CD4-positive, alpha-beta T cell treated with Interferon alpha-2 for 1 hour (primary cell): ENCODE measurements at places on chromosomes 13 and 19.
A peak's percentile ranks its signal among the peaks of the same experiment; 100 is the strongest.

DNA sequence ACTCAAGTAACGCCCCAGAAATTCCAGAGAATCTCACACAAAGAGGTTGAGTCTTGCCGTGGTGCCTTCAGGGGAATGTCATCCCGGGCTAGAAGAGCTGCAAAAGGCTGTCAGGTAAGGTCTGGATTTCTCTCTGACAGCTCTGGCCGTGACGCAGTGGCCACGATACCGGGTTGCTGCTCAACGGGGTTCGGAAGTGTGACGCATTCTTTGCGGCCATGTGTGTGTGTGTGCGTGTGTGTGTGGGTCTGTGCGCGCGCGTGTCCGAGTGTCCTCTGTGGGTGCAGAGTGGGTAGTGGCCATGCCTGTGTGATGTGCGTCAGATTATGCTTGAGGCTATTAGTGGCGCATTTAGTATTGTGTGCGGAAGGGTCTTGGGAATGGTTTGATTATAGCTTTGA is 306 bp downstream of the ZNF540 start:
- DNase-seq, result peak; percentile 81

- DNase-seq, result no peak
These were observed 580 bp upstream of the TEKTIP1 start for GRCh38 chr19:3538258-3538929.

- no peak for DNase-seq
These were observed 88.4 kb upstream of the SOX1 start for GRCh38 chr13:111978546-111978945.

GRCh38 chr13:75372517-75372916 is 109.5 kb downstream of the TBC1D4 start:
- peak; percentile 51 for DNase-seq

- no peak for DNase-seq
These were observed 11.9 kb downstream of the BCAT2 start for GRCh38 chr19:48798937-48799336.

DNA sequence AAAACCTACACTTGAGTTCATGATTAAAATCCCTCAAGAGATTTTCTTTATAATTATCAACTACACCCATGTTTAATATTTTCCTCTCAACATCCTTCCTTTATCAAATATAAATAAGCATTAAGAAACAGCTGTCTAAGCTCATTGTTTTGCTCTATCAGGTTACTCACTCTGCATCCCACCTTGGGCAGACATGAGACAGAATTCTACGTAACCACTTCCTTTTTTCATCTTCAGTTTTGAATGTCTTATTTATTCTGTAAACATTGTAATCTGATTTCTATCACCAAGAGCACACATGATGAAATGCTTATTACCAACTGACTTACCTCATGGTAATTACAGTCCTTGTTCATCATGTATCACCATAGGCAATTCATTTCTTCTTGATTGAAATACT is 1256.6 kb upstream of the ATXN8OS start:
- no peak for DNase-seq

GRCh38 chr13:45807520-45808099 is 43.9 kb downstream of the SIAH3 start:
- DNase-seq, result peak; percentile 31

DNA sequence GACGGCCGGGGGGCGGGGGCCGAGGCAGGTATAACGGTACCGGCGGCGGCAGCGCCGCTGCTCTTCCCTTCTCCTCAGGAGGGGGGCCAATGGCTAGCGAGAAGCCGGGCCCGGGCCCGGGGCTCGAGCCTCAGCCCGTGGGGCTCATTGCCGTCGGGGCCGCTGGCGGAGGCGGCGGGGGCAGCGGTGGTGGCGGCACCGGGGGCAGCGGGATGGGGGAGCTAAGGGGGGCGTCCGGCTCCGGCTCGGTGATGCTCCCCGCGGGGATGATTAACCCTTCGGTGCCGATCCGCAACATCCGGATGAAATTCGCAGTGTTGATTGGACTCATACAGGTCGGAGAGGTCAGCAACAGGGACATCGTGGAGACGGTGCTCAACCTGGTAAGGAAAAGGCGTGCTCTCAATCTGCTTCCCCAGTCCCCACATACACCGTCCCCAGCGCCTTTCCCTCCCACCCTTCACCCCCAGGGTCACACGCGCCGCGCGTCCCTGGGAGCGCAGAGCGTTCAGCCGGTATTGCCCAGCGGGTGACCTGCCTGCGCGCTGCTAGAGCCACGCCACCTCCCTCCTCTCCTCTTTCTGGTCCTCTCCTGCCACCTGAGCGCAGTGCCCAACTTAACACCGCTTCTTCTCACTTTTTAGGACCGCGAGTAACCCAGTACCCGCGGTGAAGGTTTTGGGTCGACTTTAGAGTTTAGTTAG is 814 bp downstream of the NBEA start:
- no peak for DNase-seq

DNA sequence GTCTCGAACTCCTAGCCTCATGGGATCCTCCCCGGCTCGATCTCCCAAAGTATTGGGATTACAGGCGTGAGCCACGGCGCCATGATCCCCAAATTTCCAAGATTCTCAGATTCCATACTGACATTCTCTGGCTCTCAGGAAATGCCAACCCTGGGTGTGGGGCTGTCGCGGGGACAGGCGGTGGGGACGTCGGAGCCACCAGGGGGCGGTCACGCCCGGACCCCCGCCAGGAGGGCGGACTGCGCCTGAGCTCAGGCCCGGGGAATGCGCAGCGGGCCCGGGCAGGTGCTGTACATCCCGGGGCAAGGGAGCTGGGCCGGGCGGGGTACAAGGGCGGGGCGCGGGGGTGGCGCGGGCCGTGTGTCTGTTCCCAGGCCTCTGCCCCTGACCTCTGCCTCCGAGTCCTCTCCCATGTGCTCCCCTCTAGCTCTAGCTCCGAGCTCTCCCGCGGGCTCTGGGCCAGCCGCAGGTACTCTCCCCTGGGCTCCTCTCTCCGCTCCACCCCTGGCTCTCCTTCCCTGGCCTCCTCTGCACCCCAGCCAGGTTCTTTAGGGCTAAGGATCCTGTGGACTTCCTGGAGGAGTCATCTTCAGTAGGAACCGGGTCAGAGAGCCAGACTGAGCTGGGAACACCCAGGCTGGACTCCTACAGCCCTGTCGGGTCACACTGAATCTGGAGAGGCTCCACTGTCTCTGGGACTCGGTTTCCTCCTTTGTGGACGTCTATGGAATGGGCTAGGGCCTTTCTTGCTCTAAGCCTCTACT is 2.4 kb downstream of the PPP1R13L start:
- peak; percentile 23 for DNase-seq

- DNase-seq, result no peak
These were observed 22.5 kb downstream of the LGALS16 start for GRCh38 chr19:39677961-39678889.

DNA sequence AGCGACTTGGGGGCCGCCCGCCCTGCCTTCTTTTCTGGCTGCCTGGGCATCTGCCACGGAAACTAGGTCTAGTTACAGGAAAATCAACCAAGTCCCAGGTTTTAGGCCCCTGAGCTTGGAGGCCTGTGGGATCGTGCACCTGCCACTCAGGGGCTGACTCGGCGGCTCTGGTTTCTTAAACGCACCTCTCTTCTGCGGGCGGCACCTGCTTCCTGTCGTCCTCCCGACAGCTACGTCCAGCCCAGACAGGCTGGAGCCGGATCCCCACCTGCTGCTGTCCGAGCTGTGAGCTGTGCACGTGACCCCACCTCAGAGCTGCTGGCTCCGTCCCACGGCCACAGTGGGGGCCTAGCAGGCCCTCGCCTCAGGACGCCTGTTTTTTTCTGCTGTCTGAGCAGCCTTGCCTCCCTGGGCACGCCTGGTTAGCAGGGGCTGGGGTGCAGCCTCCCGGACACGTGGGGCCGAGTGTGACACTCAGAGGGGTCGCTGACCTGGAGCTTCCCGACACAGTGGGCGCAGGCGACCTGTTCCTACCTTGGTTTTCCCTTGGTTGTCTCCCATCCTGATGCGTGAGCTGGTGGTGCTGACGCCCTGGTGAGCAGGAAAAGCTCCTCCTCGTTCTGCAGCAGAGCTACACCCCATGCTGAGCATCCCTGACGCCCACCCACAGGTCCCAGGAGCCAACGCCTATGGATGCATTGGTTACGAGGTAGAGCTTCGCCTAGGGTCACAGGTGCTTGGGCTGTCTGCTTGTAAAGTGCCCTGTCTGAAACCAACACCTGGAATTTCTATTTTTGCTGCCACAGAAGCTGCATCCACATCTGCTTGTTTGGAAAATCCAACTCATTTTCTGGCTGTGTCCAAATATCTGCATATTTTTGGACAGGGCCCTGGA is 17.5 kb downstream of the TMEM255B start:
- DNase-seq, result no peak

DNA sequence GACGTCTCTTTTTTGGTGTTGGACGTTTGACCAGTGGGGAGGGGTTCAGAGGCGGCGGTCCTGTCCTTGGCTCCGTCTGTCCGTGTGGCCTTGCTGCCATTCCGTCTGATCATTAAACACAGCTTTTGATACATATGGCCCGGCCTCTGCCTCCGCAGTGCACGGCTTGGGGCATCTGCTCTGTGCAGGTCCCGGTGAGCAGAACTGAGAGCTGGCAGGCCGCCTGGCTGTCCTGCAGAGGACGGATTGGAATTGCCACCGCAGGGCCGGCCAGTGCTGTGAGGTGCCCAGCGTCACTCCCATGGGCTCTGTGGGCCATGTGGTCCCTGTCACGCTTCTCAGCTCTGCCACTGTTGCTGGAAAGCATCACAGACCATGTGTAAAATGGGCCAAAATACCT is 5.4 kb upstream of the TMPRSS9 start:
- no peak for DNase-seq

GRCh38 chr19:50657712-50658440 is 8.6 kb downstream of the C19orf81 start:
- DNase-seq, result peak; percentile 92

DNA sequence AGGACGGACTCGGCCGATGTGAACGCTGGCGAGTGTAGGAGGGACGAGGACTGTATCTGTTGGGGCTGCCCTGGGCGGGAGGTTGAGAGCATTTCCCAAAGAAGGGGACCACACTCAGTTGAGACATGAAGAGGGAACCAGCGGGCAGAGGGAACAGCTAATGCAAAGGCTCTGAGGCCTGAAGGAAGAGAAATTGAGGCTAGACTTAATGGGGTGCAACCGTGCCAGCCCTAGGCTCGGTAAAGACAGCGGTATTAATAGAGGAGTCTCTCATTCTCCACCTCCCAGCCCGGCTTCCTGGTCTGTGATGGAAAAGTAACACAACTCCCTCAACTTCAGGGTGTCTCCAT is 1.1 kb downstream of the MPV17L2 start:
- DNase-seq, result no peak

DNA sequence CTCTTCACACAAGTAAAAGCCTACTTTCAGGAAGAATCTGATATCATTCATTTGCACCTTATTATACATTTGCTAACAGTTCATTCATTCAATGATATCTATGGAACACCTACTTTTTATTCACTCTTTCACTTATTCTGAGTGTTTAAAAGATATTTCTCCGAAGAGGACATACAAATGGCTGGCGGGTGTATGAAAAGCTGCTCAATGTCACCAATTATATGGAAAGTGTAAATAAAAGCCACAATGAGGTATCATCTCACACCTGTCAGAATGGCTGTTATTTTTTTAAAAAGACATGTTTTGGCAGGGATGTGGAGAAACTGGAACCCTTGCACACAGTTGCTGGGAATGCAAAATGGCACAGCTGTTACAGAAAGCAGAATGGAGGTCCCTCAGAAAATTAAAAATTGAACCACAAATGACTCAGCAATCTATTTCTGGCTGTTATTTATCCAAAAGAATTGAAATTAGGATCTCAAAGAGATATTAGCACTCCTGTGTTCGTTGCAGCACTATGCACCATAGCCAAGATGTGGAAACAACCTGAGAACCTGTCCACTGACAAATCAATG is 127.6 kb upstream of the IRS2 start:
- no peak for DNase-seq

DNA sequence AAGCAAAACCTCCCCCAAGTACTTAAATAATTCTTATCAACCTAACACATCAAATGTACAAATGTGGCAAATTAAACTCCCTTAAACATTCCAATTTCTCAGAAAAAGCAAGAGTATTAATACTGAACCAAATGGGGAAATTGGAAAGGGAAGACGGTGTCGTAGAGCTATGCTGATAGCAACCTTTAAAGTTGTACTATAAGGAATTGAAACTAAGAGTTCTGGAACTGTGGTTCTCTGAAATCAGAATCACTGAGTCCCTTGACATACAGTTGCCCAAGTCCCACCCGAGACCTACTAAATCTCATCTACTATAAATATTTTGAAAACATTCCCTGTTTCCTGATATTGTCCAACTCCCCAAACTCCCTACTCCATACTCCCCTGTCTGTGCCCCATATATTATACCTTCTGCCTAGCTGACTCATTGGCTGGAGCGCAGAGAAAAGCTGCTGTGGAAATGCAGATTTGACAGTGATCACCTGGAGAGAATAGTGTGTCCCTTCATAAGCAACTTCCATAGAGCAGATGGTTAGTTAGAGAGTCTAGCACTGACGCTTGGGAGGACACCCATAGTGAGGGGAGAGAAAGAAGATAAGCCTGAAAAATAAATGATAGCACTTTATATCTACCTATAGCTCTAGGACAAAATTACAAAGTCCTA is 51.4 kb upstream of the ITM2B start:
- DNase-seq, result no peak

GRCh38 chr13:63631006-63631405 is 2215.4 kb upstream of the PCDH20 start:
- no peak for DNase-seq

DNA sequence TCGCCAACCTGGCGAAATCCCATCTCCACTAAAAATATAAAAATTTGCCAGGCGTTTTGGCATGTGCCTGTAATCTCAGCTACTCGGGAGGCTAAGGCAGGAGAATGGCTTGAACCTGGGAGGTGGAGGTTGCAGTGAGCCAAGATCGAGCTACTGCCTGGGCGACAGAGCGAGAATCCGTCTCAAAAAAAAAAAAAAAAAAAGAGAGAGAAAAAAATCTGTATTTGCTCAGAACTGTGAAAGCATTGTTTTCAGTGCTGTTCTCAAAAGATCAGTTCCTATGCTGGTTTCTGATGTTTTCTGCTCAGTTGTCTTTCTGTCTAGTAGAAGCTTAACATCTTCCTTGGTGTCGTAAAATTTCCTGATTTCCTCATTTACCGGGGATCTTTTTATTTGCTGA is 2.5 kb downstream of the SF3A2 start:
- peak; percentile 21 for DNase-seq

DNA sequence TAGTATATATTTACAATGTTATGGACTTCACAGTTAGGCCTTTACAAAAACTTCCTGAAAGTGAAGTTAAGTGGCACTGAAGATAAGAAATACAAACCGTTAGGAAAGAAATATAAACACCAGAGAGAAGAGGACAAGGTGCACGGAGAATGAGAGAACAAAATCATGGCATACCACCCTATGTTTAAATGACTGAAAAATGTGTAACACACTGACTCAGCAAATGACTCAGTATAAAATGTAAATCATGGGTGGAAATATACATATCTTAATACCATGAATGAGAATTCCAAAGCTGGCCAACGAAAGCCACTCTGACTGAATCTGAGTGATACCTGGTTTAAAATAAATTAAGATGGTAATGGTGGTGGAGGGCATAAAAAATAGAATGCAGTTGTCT is 260.8 kb downstream of the DNAJC15 start:
- DNase-seq, result no peak

DNA sequence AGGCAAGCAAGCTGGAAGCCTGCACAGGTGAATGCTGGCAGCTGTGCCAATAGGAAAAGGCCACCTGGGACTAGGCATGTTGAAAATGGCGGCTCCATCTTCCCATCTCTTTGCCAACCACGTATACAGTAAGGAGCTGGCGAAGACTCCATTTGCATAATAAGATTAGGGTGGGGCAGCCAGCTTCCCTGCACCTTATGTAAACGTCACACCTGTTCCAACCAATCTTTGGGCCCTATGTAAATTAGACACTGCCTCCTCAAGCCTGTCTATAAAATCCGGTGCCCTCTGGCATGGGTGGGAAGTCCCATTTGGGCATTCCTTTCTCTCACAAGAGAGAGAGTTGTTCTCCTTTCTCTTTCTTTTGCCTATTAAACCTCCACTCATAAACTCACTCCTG is 16.8 kb downstream of the ADGRE2 start:
- DNase-seq, result no peak
